Central memory CD8-positive, alpha-beta T cell (primary cell): ENCODE measurements at places on chromosomes 2 and 18.

DNA sequence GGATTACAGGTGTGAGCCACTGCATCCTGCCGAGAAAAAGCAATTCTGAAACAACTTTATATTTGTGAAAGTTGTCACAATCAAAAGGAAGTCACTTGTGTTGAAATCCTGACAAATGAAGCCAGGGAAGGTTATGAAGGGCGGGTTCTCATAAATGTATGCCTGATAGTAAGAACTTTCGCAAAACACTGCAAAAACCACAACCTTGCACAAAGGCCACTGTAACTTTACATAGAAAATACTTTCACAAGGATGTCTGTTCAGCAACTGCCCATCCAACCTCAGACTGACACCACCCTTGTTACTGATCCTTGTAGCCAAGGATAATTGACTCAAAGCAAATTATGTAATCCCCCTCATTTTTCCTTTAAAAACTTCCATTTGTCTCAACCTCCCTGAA, 90.6 kb downstream of the SLC4A3 start:
- no peak for DNase-seq

DNA sequence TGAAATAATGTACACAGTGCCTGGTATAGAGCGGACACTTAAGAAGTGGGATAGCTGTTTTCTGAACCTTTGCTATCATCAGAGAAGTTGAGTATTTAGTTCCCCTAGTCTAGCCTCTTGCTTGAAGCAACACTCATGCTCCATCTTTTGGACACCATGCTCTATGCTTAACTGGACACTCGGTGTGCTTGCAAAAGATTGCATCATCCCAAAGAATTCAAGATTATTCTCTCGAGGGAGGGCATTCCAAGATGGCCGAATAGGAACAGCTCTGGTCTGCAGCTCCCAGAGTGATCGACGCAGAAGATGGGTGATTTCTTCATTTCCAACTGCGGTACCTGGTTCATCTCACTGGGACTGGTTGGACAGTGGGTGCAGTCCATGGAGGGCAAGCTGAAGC, 143.9 kb upstream of the FSHR start:
- no peak for DNase-seq

GRCh38 chr2:66753257-66753656, 318.3 kb downstream of the MEIS1 start:
- DNase-seq = no peak

- no peak for DNase-seq
Measured at GRCh38 chr2:127631997-127632581, 13.9 kb upstream of the GPR17 start.

DNA sequence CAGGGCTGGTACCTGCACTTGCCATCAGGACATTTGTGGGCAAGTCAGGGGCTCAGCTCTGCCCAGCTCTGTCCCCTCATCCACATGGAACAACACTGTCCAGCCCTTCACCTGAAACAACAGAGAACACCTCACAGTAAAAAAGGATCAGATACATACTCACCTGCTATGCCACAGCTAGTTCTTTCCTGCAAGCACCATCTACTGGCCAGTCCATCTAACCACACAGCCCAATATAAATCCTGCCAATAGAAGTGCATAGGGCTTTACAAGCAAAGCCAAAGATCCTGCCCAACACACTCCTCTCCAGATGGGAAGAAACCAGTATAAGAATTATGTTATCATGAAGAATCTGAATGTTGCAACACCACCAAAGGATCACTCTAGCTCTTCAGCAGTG, 52.2 kb upstream of the GALNT13 start:
- no peak for DNase-seq

DNA sequence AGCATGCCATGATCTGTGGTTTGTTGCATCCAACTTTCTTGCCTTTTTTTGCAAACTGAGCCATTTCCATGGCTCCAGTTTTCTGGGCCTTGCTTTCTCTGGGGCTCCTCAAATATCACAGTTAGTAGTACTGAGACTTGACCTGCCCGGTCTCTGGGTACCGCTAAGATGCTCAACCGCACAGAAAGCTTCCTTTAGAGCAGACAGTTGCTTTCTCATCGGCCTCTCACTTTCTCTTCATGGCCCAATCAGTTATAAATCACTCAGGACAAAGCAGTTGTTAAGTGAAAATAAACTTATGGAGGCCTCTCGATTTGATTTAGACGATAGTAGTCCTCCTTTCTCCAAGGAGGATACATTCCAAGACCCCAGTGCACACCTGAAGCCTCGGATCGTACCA, 141.2 kb upstream of the ASB18 start:
- DNase-seq = no peak

DNA sequence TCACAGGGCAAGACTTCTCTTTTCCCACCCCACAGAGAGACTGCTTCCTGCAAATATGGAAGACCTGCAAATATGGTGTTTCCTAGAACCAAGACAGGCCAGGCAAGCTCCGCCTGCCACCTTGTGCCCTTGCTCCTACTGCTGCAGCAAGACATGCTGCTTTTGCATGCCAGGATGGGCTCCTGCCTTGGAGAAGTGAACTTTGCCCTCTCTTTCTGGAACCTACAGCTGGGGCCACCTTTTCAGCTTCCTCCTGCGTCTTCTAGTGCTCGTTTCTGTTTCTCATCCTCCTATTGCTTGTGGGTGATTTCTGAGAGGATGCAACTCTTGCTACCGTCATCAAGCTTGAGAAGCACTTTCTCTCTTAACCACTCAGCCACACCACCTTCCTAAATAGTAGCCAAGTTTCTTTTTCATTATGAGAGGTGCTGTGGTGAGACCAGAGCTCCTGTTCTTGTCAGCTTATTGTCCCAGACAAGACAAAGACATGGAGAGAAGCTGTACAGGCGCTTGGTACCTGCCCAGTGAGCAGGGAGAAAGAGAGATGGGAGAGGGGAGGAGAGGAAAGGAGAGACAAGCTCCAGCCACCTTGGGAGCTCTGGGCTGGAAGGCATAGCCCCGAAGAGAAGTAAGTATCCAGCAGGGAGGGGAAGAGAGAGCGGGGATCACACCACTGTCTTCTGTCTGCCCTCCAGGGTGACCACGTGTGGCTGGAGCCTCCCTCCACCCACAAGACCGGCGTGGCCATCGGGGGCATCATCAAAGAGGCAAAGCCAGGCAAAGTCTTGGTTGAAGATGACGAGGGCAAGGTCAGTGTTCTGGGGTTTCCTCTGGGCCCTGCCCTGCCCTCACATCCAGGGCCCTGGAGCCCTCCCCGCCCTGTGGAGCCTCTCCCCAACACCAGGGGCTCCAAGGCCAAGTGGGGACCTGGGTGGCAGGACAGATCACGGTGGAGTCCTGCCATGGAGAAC, 28.3 kb downstream of the MYO7B start:
- DNase-seq = no peak

GRCh38 chr2:16978301-16978700, 312.7 kb upstream of the CYRIA start:
- DNase-seq = no peak

DNA sequence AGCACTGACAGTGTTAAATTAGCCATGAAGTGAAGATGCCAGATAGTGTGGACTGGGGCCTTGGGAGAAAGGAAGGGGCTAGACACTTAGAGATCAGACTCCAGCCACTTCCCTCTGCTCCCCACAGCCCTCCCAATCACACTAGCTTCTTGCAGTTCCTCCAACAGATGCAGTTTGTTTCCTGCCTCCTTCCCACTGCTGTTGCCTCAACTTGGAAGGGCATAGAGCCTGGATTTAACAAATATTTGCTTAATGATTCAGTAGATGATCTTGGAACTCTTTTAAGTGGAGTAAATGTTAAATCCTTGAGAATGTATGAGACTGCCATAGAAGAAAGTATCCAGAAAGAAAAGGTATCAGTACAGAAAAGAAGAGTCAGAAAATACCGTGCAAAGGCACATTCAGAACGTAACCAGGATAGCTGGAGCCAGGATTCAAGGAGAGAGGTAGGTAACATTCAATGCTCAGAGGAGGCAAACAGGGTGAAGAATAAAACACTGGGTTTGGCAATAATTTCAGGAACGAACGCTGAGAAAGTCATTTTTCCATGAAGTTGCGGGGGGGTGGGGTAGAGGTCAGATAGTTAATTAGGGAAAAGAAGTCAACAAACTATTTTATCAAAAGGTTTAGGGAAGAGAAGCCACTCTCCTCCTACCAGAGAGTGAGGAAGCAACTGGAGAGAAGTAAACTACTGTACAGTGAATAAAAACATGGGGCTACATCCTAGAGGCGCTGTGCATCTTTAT, 1.3 kb upstream of the BZW1 start:
- no peak for DNase-seq

GRCh38 chr2:34979148-34979547, 1376.4 kb upstream of the CRIM1 start:
- no peak for DNase-seq

GRCh38 chr2:187445051-187445450, 3.0 kb downstream of the CALCRL start:
- no peak for DNase-seq

DNA sequence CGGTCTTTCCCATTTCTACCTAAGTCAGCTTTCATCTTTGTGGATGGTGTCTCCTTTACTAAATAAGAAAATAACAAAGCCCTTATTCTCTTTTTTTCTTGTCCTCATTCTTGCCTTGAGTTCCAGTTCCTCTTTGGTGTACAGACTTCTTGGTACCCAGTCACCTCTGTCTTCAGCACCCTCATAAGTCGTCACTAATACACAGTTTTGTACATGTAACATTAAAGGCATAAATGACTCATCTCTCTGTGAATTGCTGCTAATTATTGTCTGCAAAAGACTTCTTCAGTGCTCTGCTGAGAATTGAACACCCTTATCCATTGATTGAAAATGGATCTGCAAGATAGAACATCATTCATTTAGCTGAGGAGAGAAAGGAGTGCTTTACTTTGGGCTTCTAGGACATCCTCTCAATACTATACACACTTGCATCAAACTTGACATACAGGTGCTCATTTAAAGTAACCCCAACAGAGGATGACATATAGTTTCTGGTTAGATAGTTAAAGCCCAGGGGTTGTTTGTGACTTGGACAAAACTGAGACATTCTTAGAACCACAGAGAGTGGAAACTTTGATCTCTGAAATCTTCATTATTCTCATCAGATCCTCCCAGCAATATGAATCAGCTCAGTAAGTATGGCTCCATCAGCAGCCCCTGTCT, 97.0 kb downstream of the XRCC5 start:
- no peak for DNase-seq

DNA sequence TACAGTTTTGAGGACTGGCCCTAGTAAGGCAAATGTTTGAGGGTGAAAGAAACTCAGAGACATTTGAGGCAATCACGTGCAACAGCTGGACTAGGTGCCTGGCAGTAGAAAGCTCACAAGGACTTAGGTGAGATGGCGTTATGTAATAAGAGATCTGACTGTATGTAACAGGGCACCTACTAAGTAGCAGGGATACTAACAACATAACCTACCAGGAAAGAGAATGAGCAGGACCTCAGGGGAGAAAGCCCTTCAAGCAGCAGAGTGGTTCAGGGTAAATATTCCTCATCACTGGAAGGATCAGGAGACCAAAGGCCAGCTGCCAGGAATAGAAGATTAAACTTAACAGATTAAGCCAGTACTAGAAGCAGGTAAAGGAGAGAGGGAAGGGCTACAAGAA, 53.4 kb downstream of the ARHGAP15 start:
- no peak for DNase-seq

DNA sequence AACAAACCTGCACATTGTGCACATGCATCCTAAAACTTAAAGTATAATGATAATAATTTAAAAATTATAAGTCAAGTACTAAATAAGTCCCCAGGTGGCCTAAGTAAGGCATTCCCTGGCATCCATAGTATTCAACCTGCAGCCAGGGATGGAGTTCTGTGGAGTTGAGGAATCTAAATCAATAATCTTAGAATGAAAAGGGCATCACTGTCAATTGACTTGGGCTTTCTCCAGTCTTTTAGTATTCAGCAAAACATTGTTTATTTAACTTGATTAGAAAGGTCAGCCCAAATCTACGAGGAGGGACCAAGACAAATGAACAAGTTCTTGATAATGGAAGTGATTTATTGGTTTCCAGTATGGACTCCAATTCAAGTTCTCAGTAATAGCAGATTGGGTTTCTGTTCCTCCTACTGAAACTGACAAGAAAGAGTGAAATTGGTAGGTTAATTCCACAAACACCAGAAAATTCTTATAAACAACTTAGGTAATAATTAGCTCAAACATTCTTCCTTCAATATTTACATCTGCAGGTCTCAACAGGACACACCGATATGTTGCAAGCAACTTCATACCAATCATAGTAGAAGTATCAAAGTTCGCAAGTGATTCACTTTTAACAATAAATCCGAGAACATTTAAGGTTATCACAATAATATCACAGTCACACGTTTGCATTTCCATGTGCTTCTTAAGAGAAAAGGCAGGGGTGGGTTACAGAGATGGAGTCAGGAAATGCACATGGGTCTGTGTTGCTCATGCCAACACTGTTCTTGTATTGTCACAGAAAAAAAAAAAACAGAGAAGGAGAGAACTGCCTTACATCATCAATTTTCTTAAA, 51.7 kb upstream of the EHBP1 start:
- DNase-seq = no peak

GRCh38 chr2:85019121-85019520, 48.2 kb downstream of the KCMF1 start:
- DNase-seq = no peak

GRCh38 chr2:209331291-209331844, 92.5 kb upstream of the MAP2 start:
- DNase-seq = no peak

DNA sequence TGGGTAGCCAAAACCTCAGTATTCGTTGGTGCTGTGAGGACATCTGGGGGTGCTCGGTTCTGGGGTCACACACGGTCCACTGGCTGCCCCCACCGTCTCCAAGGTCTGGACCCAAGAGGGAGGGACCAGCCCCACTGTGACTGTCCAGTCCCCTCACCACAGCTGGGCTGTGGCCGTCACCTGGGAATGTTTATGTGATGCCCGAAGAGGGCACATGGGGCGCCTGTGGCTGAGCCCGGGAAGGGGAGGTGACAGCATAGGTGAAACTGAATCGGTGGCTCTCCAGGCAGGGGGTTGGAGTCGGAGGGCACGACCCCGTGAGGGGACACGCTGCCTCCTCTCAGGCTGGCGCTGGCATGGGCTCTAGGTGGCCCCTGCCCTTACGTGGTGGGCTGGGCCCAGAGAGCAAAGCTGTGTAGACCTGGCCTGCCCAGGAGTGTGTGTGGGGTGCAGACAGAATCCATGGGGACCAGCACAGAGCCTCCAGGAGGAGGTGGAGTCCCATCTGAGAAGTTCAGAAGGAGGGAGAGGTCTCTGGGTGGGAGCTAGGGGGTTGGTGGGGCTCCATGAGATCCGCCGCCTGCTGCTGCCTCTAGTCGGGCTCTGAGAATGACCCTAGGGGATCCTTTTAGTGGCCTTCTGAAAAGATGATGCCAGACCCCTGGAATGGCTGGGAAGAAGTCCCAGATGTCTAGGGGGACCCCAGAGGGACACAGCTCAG, 1.8 kb downstream of the BOK start:
- DNase-seq = no peak

DNA sequence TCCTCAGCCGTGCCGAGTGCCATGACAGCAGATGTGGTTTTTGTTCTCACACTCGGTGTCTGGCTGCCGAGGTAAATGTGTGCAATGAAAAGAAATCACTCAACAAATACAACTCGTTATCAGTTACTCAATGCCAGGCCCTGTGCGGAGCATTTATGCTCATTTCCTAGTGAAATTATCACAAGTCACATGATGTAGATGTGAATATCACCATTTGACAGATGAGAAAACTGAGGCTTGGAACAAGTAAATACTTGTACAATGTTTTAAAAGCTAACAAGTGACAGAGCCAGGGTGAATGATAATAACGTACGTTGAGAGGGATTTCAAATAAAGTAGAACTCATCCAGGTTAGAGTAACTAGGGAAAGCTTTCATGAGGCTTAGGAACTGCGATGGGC, 174.7 kb downstream of the EIPR1 start:
- no peak for DNase-seq
